ENCODE measurements at places on chromosomes 11 and 22.

DNA sequence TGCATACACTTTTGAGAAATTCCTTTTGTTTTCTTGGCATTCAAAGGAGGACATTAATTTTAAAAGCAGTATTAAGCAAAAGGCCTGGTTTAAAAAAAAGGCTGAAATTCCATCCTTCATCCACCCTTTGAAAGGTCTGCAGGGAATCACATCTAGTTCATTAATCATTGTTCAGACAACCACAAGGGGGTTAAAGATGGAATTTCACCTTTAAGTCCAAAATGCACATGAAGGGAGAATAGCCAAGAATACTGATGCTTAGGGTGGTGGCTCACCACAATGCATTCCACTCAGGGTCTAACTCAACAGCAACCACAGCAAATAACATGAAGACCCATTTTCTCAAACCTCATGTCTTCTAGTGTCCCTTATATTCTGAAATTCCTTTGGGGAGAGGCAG lies 256.9 kb downstream of the CADM1 start:
- DNase-seq, result no peak

DNA sequence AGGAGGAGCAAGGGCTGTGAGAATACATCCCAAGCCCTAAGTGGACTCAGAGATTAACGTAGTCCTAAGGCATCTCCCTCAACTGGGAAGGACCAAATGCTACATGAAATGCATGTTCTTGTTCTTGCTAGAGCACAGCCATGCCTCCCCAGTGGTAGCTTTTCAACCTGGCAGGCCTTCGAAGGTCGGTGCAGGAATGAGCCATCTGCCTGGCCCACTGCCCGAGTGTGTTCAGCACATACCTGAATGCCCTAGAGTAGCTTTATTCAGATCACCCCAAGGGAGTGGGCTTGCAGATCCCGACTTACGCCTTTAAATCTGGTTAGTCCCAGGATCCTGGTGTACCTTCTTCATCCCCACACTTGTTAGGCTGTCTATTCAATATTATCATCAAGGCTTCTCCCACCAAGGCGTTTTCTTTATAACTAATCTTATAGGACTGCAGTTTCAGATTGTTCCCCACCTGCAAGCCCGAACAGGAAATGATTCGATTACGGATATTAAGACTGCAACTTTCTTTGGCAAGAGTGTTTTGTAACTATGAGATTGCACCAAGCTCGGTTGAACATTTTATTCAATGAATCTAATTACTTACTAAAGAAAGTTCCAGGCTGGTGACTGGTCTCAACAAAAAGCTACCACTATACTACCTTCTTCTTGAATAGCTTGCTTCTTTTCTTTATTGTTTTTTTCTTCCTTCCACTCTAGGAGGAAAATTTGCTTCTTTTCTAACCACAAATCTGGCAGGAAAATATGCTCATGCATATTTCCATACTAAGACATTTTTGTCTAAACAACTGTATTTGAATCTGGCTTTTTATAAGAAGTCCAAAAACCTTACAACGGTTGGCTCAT lies 115.6 kb downstream of the SGSM3 start:
- no peak for DNase-seq

GRCh38 chr22:44405661-44406060 lies 92.4 kb downstream of the RTL6 start:
- DNase-seq, result no peak

GRCh38 chr22:43479962-43480361 lies 68.1 kb downstream of the MPPED1 start:
- DNase-seq, result no peak

- DNase-seq, result peak; percentile 56
Observed at GRCh38 chr11:78715639-78716311, 141.1 kb upstream of the NARS2 start.
